ENCODE measurements at places on chromosomes 1 and 21.

- no peak for DNase-seq
These were observed 315.4 kb downstream of the MATN1 start for GRCh38 chr1:30407865-30408580.

DNA sequence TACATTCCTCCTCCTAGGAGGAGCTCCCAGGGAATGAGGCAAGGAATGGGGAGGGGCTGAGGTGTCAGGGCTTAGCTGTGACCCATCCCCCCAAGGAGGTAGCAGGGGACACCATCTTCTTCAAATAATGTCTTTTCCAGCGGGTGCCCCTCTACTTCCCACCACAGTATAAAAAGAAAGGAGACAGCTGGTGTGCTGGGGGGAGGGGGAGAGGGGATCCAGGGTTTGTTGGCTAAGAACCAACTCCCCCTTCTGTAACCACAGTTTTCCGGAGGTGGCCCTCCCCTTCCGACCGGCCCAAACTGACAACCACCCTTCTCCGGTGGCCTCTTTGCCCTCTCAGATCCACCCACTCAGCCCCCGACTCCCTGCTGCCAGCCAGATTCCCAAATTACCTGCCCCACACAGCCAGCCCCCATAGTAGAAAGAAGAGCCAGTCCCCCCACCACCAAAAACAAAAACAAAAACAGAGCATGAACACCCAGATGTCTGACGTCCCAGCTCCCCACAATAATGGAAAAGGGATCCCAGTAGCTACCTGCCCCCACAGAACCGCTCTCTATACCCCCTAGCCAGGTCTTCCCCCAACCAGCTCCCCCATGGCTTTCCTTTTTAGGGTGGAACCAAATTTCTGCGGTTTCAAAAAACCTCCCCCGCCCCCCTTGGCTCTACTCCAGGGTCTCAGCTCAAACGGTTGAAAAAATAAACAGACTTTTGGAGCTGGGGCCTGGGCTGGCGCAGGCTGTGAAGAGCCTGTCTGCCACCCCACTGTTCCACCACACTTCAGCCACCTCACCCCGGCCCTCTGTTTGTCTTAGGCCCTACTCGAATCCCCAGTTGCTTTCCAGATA, 2.1 kb downstream of the ARHGEF2 start:
- peak; percentile 49 for DNase-seq

GRCh38 chr21:14916676-14917141, 148.1 kb downstream of the NRIP1 start:
- DNase-seq, result no peak

GRCh38 chr1:6473974-6474814, 8.2 kb upstream of the TNFRSF25 start:
- no peak for DNase-seq

GRCh38 chr1:114135786-114136185, 17.9 kb downstream of the SYT6 start:
- DNase-seq, result no peak

DNA sequence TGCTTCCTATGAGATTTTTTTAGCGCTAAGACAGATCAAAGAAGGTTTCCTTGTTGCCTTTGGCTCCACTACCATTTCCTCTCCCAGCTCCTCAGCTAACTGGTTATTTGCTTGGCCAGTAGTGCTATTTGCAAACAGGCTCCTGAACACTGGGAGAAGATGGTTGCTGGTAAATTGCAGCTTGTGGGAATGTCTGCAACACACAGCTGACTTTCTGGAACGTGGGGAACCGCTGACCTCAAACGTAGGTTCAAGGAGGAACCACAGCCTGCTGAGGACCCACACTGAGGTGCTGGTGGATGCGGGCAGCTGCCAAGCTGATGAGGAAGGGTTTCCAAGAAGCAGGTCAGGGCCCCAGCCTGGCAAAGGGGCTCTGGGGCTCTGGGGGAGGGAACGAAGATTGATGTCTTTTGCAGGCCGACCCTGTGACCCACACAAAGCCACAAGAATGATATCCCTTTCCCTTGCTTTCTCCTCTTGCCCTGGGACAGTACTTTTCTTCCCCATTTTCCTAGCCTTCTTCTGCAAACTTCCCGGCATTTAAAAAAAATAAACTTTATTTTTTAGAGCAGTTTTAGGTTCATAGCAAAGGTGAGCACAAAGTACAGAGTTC, 24.8 kb downstream of the GNG4 start:
- DNase-seq, result no peak

DNA sequence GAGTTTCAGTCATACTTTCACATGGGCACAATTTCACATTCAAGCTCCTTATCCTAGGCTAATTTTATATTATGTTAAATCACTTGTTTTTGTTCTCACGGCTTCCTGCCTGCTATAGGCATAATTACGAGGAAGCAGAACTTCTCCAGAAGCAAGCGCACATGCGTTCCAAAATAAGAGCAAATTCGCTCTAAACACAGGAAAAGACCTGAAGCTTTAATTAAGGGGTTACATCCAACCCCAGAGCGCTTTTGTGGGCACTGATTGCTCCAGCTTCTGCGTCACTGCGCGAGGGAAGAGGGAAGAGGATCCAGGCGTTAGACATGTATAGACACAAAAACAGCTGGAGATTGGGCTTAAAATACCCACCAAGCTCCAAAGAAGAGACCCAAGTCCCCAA, at the start of gene CORT:
Gene CORT, plus strand, starts transcription at position 281 of the 400 bp plus-strand sequence. CDS start 193 bp downstream, outside the sequence.
- no peak for DNase-seq

DNA sequence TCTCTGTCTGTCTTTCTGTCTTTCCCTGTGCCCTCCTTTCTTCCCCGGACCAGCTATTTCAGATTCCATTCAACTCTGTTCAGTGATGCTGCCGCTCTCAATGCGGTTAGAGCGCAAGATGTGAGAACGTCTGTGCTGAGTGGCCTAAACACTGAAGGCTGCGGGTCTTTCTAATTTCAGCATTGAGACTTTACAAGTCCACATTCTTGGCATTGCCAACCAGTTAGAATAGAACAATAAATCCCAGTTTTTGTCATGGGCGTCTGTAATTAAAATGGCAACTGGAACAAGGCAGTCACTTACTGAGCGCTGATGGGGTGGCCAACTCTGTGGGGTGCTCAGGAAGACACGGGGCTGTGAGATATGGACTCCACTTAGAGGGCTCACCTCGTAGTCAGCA, 112.8 kb downstream of the DHRS3 start:
- DNase-seq, result no peak

DNA sequence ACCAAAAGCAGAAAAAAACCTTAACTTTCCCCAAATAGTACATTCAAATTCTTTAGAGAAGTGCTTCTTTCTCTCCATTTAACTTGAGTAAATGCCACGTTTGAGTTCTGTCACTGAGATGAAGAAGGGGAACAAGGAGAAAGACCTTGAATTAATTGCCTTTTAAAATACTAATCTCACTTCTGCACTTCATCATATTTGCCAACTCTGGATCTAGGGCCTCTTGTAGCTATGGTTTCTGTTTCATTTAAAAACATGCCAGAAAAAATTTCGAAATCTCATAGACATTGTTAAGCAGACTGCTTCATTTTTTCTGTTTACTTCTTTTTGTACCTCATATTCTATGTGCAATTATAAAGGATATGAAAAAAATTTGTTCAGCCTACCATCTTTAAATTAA, 24.6 kb downstream of the MIXL1 start:
- DNase-seq, result no peak

- DNase-seq, result no peak
These were observed 98.5 kb upstream of the POGK start for GRCh38 chr1:166740668-166741276.

DNA sequence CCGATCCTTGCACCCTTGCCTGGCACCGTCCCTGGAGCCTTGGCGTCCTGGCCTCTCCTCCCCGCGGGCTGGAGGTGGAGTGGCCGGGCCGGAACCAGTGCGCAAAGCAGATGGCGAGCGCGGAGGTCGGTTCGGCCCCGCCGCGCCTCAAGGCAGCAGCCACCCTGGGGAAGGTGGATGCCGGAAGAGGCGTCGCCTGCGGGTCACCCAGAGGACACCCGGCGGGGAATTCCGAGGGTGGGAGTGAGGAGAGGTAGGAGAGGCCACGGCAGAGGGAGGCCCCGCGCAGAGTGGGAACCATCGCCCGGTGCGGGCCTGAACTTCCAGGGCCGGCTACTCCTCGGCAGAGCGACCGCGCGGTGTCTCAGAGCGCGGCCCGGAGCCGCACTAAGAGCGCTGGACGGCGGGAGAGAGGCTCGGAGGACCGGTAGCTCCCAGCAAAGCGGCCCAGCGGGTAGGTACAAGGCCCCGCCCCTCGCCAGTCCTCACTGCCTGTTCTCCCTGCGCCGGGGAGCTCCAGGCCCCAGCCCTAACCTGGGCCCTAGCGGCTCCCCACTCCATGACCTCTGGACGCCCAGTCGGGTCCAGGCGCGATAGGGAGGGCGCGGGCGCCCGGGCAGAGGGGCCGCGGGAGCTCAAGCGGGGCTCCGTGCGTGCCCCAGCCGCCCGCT, at the start of gene RNF207:
Gene RNF207, plus strand, starts transcription at position 271 of the 671 bp plus-strand sequence. CDS start 417 bp downstream, outside the sequence.
- DNase-seq, result no peak

- DNase-seq, result no peak
These were observed 44.4 kb downstream of the COL11A1 start for GRCh38 chr1:103063921-103064320.

GRCh38 chr1:24562625-24563024, 6.7 kb downstream of the NCMAP start:
- no peak for DNase-seq

DNA sequence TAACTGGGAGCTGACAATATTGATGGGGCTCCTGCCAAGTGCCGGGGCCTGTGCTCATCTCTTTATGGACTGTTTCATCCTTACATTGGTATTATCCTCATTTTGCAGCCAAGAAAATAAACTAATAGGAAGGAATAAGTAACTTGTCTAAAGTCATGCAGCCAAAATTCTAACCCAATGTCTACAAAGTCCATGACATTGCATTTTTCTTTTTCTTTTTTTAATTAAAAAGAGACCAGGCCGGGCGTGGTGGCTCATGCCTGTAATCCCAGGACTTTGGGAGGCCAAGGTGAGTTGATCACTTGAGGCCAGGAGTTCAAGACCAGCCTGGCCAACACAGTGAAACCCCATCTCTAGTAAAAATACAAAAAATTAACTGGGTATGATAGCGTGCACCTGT, 18.8 kb downstream of the DEGS1 start:
- DNase-seq, result no peak

DNA sequence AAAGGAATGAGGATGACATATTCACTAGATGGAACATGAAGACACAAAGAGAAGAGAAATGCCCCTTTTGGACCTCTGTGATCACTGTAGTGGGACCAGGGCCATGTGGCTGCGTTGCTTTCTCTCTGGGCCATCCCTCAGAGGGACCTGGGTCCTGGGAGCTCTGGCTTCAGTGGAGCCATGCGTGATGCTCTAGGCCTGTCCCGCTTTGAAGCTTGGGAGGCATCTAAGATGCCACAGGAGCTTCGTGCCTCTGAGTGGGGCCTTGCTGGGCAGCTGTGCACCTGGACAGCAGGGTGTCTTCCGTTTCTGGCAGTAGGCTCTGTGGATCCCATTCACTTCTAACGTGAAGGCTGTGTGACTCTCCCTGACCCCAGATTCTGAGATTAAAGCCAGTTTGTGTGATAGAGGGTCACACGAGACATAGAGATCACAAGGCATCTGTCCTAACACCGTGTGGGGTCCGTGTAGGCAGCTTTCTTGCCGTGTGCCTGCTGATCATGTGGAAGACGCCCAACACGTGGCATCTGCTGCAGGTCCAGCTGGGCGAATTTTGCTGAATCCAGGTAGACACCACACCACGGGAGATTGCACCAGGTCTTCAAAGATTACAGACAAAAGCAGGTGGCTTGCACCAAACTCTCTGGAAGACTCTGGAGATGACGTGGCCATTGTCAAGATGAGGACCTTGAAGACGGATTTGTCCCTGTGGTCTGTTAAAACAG, 17.2 kb upstream of the PRSS38 start:
- DNase-seq, result no peak

DNA sequence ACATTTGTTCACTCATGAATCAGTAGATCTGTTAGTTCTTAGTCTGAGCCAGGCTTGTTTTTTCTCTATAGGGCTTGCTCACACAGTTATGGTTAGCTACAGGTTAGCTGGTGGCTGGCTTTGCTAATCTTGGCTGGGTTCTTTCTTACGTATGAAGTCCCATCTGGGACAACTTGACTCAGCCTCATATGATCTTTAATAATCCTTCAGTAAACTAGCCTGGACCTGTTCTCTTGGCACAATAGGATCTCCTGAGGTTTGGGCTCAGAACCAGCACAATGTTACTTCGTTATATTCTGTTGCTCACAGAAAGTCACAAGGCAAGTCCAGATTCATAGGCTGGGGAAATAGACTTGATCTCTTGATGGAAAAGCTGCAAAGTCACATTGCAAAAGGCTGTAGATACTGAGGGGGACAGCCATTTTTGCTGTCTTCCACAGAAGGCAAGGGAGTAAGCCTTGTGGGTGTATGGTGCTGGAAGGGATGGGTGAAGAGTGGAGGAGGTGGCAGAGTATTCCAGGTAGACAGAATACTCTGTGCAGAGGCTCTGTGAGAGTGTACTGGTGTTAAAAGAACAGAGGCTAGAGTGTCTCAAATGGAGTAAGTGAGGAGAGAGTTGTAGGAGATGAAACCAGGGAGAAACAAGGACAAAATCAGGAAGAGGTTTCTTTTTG, 24.4 kb downstream of the EFCAB7 start:
- DNase-seq, result no peak

DNA sequence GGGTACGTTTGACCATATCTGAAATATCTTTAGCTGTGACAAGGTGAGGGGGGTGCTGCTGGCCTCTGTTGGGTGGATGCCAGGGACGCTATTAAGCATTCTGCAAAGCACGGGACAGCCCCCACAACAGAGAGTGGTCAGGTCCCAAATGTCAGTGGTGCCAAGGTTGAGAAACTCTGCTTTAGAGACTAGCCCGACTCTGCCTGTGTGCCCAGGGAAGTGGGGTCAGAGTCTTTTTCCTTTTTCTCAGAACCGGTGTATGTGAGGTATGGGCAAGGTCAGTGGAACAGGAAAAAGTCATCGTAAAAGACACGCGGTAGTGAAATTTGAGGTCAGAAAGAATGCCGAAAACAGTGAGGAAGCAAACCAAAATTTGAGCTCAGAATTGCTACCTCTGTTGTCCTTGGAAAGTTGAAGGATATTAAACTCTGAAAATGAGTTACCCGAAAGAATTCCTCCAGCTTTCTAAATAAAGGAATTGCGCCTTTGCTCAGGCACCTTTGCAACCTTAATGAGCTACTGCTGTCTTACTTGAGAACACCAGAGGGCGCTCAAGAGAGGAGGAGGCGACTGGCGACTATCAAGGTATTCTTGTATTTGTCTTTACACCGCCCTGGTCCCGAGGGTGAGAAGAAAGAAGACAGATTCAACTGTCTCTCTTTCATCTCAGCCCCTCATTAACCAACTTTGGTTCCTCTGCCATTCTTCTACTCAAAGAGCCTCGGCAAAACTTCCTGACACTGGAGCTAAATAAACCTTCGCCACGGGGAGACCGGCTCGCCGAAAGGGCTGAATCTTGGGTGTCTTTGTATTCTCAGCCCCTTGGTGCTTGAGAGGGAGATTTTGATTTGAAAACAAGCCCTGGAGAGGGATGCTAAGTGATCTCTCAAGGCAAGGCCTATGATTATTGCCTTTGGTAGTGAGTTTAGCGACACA, 85.4 kb upstream of the OLIG2 start:
- DNase-seq, result no peak
